Cardiac ventricle fibroblast (primary cell): ENCODE measurements at places on chromosomes 13 and 19. TPM values are rescaled to one million over a fixed set of nuclear protein-coding genes. Genes with fewer than 3 reads are reported as not detected.

TNFSF13B gene
- total RNA-seq: 1.7 and 2.7 TPM in 2 replicates

MAG gene
- total RNA-seq: 0.34 and 2.9 TPM in 2 replicates

ZNF345 gene
- total RNA-seq: 2.7 and 5.5 TPM in 2 replicates

PGLYRP2 gene
- total RNA-seq: not detected in 2 replicates
